ENCODE measurements at places on chromosomes 13 and 19.

GRCh38 chr13:112247471-112248405 is 128.4 kb upstream of the SPACA7 start:
- DNase-seq, result no peak

GRCh38 chr13:101453784-101454201 is 1.3 kb downstream of the ITGBL1 start:
- peak; percentile 55 for DNase-seq

DNA sequence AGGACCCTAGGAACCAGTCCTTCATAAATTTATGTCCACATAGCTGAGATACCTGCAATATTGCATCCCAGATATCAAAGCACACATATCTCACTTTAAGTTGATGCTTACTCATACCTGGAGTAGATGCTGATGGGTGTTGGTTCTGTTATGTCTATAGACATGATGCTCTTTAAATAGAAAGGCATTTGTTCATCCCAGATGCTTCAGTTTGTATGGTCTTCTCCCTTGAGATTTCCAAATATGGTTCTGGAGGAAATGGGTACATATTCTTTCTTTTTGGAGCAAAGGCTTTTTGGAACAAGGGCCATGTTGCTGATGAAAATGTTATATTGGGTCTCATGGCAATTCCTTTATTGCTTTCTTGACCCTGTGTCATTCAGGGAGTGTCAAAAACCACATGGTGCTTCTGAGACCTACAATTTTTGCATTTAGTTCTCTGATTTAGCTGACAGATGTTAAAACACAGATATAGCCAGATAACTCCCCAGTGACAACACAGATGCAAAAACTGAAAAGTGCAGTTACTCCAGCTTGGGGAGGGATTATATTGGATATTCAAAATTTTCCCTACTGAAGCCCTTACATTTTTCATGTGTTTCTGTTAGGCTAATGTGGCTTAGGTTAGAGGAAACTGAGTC is 211.4 kb downstream of the KCNRG start:
- no peak for DNase-seq

- no peak for DNase-seq
Measured at GRCh38 chr19:4988770-4989251, 19.9 kb downstream of the KDM4B start.

DNA sequence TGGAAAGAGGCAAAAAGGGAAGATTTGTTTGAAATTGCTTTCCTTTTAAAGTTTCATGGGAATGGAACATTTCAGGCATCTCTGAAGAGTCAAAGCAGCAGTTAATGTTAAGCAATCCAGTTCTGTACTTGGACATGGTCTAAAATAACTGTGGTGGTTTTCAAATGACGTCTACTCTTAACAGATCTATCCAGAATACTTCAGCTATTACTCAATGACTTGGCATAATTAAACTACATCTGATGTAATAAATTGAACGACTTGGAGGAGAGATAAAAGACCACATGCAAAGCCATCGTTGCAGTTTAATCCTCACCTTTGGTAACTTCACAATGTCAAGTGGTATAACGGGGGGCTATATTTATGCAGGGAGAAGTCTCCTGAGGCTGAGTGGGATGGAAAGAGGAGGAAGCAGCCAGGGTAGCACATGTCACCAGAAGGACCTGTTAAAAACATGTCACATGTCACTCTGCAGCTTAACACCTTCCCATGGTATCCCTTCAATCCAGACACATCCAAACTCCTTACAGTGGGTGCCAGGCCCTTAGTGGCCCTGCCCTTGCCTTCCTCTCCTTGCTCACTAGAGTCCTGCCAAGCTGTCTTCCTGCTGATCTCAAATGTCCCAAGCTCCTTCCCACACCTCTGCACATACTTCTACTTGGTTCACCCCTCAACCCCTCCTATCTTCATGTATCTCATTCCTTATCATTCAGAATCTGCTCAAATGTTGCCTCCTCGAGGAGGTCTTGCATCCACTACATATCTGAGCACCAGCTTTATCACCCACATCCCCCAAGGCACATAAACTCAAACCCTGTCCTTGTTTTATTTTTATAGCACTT is 327.8 kb downstream of the SUCLA2 start:
- no peak for DNase-seq

Data from H9 (cell line).